ENCODE measurements at places on chromosomes 16 and 17.

- H3K4me3 ChIP-seq = no peak overlapping the region
- no peak for DNase-seq
Observed at GRCh38 chr17:45043813-45044540, 7.5 kb downstream of the DCAKD start.

DNA sequence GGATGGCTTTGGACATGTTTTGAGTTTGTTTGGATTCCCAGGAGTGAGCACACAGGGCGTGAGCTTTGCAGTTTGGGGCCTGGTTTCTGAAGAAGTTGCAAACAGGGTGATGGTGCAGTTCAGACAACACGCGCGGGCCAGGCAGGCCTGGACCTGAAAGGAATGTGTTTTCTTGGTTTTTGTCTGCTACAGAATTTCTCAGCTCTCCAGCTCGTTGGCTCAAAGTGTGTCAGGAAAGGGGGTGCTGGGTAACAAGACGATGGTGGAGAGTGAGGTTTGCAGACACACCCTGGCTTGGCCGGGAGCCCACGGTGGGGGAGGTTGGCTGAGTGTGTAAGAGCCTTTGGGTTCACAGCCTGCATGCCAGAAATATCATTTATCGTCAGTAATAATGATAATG is 82.3 kb downstream of the CMIP start:
- H3K4me1 ChIP-seq = peaks cover 27% of the 10 kb centered on the region
- H3K36me3 ChIP-seq = peaks cover 14% of the 10 kb centered on the region
- H3K27me3 ChIP-seq = no peaks in the 10 kb centered on the region
- H3K4me3 ChIP-seq = no peak overlapping the region
- H3K27ac ChIP-seq = peak overlapping the region; percentile 33

GRCh38 chr16:24731722-24732419 is 2.4 kb downstream of the TNRC6A start:
- H3K4me1 ChIP-seq = peaks cover 42% of the 10 kb centered on the region
- no peak overlapping the region for H3K27ac ChIP-seq
- peak overlapping the region; percentile 49 for H3K4me3 ChIP-seq
- H3K27me3 ChIP-seq = no peaks in the 10 kb centered on the region

- H3K4me1 ChIP-seq = peaks cover 31% of the 10 kb centered on the region
- H3K4me3 ChIP-seq = peak overlapping the region; percentile 17
- no peak overlapping the region for H3K27ac ChIP-seq
Observed at GRCh38 chr17:17815062-17815406, 21.8 kb downstream of the SREBF1 start.

GRCh38 chr16:50747207-50747956 is 5.5 kb downstream of the CYLD start:
- peaks cover 31% of the 10 kb centered on the region for H3K36me3 ChIP-seq
- H3K27me3 ChIP-seq = no peaks in the 10 kb centered on the region
- DNase-seq = no peak
- peak overlapping the region; percentile 68 for H3K4me3 ChIP-seq
- peak overlapping the region; percentile 20 for H3K27ac ChIP-seq
- peaks cover 29% of the 10 kb centered on the region for H3K4me1 ChIP-seq

DNA sequence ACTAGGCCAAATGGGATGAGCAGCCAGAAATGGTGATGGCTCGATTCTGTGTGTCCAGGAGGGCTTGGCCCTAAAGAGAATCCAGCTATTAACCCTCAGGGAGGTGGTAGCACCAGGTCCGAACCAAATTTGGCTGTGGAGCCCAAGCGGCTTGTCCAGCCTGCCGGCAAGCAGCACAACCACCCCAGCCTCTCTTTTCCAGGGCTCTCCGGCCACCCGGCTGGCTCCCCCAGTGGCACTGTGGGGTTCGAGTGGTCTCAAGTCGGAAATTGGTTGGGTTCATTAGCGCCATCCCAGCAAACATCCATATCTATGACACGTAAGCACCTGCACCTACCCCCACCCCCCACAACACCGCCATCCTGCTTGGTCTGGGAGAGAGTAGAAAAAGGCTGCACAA is 35.4 kb downstream of the PLCD3 start:
- DNase-seq = no peak
- H3K36me3 ChIP-seq = peaks cover 55% of the 10 kb centered on the region
- H3K27ac ChIP-seq = no peak overlapping the region
- no peak overlapping the region for H3K4me3 ChIP-seq

DNA sequence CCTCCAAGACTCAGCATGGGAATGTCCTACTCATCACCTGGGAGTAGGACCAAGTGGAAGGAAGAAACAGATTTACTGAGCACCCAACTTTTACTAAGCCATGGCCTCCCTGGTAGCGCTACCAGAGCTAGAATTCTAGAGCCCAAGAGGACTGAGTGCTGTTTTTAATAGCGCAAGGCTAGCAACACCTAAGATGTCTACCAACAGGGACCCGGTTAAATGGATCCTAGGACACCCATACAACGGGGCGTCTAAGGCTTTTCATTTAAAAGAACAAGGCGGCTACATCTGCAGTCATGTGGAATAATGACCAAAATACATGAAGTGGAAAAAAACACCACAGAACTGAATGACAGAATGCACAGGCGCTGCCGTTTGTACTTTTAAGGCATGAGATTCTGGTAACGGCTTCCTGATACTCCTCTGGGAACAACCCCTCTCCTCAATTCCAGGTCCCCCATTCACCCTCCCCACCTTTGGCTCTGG is 5.1 kb downstream of the GGA2 start:
- no peaks in the 10 kb centered on the region for H3K27me3 ChIP-seq
- H3K27ac ChIP-seq = peak overlapping the region; percentile 97
- H3K4me1 ChIP-seq = peaks cover 65% of the 10 kb centered on the region
- peak overlapping the region; percentile 83 for H3K4me3 ChIP-seq
- DNase-seq = no peak

GRCh38 chr17:46013502-46014165 is 14.6 kb downstream of the STH start:
- H3K4me1 ChIP-seq = peaks cover 5% of the 10 kb centered on the region
- no peak for DNase-seq
- no peak overlapping the region for H3K4me3 ChIP-seq

DNA sequence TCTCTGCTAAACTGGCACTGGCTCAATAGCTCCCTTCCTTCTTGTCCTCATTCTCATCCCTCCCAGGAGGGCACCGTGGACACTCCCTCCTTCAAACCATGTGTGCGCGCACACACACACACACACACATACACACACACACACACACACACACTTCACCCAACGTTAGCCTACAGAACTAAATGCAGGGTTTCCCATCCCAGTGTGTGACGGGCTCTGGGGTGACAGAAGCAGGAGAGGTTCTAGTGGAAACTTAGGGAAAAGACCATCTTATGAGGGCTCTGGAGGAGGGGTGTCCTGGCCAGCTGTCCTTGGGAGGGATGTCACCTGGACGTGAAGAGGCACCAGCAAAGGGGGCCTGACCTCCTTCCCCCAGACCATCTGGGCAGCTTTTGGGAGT is 19.7 kb downstream of the OSBPL7 start:
- no peak overlapping the region for H3K27ac ChIP-seq
- H3K36me3 ChIP-seq = peaks cover 4% of the 10 kb centered on the region
- no peak overlapping the region for H3K4me3 ChIP-seq
- H3K27me3 ChIP-seq = peaks cover 6% of the 10 kb centered on the region
- H3K4me1 ChIP-seq = no peaks in the 10 kb centered on the region
- DNase-seq = no peak

- H3K36me3 ChIP-seq = no peaks in the 10 kb centered on the region
- no peaks in the 10 kb centered on the region for H3K4me1 ChIP-seq
- no peak for DNase-seq
- peaks cover 19% of the 10 kb centered on the region for H3K27me3 ChIP-seq
- no peak overlapping the region for H3K27ac ChIP-seq
- no peak overlapping the region for H3K4me3 ChIP-seq
Observed at GRCh38 chr16:12917653-12918052, 16.3 kb downstream of the SHISA9 start.

- no peaks in the 10 kb centered on the region for H3K27me3 ChIP-seq
- peak overlapping the region; percentile 46 for H3K4me3 ChIP-seq
- peak; percentile 33 for DNase-seq
- H3K4me1 ChIP-seq = peaks cover 38% of the 10 kb centered on the region
- peaks cover 19% of the 10 kb centered on the region for H3K36me3 ChIP-seq
Observed at GRCh38 chr16:11258553-11259492, 2.8 kb upstream of the SOCS1 start.

DNA sequence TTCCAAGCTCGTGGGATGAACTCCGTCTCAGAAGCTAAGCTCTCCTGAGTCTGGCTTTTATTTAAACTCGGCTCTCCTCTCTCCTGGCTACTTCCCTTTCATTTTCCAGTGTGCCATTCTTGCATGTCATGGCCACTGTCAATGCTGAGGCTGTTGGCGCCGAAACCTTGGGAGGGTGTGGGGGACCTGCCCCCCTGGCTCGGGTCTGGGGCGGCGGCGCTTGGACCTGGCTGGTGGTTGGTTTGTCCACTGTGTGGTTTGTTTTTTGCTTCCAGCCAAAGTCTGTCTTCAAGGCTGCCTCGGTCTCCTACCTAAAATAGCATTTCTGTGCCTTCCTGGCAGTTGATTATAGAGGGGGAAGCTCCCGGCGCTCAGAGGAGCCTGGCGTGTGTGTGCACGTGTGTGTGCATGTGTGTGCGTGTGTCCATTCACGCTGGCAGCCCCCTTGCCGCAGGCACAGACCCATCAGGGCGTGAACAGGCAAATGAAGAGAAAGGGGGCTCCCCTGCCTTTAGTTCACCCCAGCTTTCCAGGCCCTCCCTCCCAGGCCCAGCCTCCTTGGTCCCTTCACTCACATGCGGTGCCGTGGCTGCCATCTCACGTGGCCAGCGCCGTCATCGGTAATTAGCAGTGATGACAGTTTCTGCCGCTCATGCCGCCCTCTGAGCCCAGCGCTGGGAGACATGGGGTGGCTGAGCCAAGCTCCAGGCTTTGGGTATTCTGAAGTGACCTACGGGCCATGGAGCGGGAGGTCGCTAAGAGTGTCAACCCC is 179.9 kb downstream of the SEC14L1 start:
- H3K36me3 ChIP-seq = peaks cover 6% of the 10 kb centered on the region
- peak; percentile 75 for DNase-seq
- peak overlapping the region; percentile 91 for H3K4me3 ChIP-seq
- peak overlapping the region; percentile 96 for H3K27ac ChIP-seq

All from stimulated activated naive B cell treated with anti-CD40 and anti-IgM and Interleukin-4, amounts not matched to agents 10 μg/mL and 1 μg/mL and 100 μg/mL, for 72 hours (primary cell).